Cardiac septum (tissue), 1 donor: ENCODE measurements at places on chromosomes 3 and 15.

GRCh38 chr15:43975326-43975725 lies 148.5 kb downstream of the WDR76 start:
- no peak for DNase-seq

DNA sequence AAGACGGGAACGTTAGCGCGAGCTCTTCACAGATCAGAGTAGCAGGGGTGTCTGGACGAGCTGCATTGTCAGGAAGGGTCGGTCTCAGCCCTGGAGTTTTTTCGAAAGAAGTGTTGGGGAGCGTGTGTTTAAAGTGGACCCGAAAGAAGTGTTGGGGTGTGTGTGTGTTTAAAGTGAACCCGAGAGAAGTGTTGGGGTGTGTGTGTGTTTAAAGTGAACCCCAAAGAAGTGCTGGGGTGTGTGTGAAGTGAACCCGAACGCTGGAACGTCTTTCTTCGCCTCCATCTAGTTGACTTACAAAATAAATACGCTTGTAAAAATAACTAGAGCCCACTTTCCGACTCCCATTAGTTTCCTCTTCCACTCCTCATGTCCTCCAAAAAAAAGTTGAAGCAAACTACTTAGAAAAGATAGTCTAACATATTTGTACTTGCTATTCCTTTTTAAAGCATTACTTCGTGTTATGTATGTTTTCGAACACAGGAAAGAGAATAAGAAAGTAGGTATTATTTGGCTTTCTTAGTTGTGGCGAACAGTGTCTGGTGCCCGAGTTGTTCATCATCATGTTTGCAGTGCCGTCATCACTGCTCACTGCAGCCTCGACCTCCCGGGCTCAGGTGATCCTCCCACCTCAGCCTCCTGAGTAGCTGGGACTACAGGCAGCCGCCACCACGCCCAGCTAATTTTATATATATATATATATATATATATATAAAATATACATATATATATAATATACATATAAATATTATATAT lies 1.0 kb downstream of the LRCH3 start:
- DNase-seq = no peak

GRCh38 chr3:127264794-127265514 lies 22.9 kb downstream of the PRR20G start:
- peak; percentile 58 for DNase-seq

- no peak for DNase-seq
These were observed 11.6 kb downstream of the GPR160 start for GRCh38 chr3:170049146-170050000.

GRCh38 chr15:63035977-63036376 lies 6.6 kb upstream of the TPM1 start:
- DNase-seq = no peak

DNA sequence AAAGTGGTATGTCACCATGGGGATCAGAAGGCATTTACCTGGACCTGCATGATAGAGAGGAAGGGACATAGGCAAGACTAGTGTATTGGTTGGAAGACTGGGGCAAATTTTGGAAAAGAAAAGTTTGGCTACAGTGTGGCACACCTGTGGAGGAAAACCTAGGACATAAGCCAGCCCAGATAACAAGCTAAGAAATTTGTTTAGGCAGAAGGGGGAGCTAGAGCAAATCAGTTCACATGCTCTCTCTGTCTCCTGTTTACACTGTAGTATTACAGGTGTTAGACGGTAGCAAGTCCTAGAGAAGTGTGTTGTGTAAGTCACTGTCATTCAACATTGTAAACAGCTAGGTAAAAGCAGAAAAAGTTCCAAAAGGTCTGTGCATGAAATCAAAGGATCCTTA lies 11.9 kb upstream of the ALDH1A2 start:
- DNase-seq = no peak

GRCh38 chr3:25723802-25724201 lies 59.1 kb upstream of the TOP2B start:
- DNase-seq = no peak

GRCh38 chr15:89198196-89198595 lies 23.2 kb downstream of the RLBP1 start:
- DNase-seq = no peak

- DNase-seq = no peak
These were observed 57.3 kb downstream of the ADAMTSL3 start for GRCh38 chr15:83711236-83711635.

- no peak for DNase-seq
These were observed 15.3 kb downstream of the COPB2 start for GRCh38 chr3:139374099-139374498.

DNA sequence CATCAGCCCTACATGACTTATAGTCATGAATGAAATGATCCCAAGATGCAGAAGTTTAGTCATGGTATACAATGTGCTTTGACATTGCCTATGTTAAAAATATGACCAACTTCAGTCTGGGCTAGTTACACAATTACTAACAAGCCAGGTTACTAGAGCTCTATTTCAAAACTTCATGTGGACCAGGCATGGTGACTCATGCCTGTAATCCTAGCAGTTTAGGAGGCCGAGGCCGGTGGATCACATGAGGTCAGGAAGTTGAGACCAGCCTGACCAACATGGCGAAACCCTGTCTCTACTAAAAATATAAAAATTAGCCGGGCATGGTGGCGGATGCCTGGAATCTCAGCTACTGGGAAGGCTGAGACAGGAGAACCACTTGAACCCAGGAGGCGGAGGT lies 613.0 kb downstream of the CADM2 start:
- no peak for DNase-seq

DNA sequence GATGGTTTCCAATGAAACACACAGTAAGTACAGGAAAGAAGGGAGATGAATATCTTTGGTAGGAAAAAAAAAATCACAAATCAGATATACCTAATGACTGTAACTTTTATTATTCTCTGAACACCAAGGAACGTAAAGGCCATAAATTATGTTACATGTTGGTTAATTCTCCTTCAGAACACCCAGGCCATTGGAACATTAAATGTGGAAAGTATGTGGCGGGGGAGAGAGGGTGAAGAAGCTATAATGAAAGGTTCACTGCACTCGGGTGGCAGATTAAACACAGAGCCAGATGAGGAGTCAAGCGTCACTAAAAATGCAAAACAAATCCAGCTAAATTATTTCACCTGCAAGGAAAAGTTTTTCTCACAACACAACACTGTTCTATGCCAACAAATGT lies 193.8 kb downstream of the FHIT start:
- no peak for DNase-seq

- peak; percentile 67 for DNase-seq
These were observed 229.7 kb downstream of the ADAMTS17 start for GRCh38 chr15:100112061-100112420.
